GM12865 (cell line): ENCODE measurements at places on chromosomes 16 and 17.
A peak's percentile ranks its signal among the peaks of the same experiment; 100 is the strongest.

- DNase-seq: no peak
Observed at GRCh38 chr17:39599665-39600231, 8.0 kb downstream of the NEUROD2 start.

GRCh38 chr17:56987283-56987834, 9.4 kb downstream of the SCPEP1 start:
- DNase-seq: no peak

GRCh38 chr16:70610273-70611223, 35.8 kb upstream of the IL34 start:
- no peak for DNase-seq

- no peak for DNase-seq
Observed at GRCh38 chr16:23160082-23160481, 10.8 kb upstream of the USP31 start.

DNA sequence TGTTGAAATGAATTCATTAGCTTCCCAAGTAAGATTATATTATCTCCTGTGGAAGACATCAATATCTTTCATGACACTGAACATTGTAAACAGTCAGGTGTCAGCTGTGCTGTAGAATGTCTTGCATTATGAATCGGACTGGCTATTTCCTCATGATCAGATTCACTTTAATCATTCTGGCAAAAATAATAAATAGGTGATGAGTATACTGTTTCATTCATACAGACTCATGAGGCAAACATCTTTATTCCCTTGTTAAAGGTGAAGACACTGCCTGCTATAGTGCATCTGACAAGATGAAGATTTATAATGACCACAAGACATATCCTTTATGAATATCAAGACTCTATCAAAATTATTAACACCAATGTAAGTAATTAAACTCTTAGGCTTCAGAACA, 51.3 kb upstream of the ARL6IP1 start:
- DNase-seq: no peak

DNA sequence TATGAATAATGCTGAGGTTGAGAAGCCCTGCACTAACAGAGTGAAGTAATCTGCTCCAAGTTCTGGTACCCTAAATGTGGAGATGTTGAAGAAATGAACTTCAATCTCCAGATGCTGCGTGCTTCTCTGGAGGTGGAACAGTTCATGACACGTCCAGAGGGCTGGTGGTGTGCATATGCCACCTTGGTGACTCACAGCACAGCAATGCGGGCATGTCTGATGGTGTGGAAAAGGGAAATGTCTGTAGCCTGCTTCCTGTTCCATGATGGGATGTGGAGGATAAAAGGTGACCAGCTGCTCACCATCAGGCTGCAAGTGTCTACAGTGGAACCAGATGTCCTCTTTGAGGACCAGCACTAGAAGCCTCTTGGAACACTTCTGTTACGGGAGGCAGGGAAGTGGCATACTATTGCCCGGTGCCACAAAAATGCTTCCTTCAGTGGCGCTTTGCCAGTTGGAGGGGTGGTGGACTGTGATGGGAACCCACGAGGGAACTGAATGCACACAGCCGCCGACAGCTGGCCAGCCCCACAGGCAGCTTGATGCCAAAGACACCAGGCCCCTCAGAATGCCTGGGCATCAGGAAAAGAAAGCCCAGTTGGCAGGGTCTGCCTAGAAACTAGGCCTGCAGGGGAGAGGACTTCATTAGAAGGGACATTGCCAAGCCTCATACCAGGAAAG, 19.9 kb downstream of the SNX11 start:
- DNase-seq: no peak

DNA sequence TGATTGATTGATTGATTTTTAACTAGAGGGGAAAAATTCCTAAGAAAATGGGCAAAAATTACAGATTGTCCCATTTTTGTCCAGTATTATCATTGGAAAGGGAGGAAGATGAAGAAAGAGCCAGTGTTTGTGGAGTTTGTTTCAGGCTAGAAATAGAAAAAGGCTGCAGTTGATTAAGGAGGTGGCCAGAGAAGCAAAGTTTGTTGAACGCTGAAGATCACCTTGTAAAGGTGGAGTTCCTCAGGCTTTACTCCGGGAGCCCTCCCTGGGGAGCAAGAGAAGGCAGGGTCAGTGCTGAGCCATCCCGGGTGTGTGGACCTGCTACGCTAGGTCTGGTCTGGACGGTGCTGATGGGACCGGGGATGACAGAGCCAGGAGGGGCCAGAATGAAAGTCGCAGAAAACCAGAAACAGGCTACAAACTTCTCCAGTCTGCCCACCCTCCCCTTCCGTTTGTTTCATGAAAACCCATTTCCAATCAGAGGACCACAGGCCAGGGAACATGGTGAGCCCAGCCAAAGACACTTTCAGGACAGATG, 222.6 kb upstream of the FOXF1 start:
- DNase-seq: no peak

- no peak for DNase-seq
Observed at GRCh38 chr17:57396511-57396921, 140.2 kb downstream of the MSI2 start.

DNA sequence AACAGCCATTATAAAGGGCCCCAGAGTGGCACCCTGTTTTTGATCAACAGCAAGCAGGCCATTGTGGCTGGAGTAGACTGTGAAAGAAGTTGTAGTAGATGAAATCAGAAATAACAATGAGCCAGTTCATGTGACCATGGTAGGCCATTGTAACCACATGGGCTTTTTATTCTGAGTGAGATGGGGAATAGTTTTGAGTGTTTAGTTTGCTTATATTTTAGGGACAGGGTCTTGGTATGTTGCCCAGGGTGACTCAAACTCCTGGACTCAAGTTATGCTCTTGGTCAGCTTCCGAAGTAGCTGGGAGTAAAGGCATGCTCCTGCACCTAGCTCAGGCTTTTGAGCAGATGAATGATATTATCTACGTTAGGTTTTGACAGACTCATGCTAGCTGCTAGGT, 12.0 kb downstream of the CBFB start:
- no peak for DNase-seq

DNA sequence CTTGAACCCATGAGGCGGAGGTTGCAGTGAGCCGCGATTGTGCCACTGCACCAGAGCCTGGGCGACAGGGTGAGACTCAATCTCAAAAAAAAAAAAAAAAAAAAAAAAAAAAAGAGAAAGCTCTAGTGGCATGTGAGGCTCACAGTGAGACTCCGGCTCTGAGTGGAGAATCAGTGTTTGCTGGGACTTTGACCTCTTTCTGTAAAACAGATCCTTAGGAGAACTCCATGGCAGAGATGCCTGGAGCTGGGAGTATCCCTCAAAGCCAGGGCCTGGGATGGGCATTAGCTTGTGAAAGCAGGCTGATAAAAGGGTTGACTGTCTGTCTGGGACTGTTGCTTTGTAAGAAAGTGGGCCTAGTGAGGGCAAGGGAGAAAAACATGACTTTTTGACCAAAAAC, 46.4 kb downstream of the ZNF207 start:
- DNase-seq: no peak

DNA sequence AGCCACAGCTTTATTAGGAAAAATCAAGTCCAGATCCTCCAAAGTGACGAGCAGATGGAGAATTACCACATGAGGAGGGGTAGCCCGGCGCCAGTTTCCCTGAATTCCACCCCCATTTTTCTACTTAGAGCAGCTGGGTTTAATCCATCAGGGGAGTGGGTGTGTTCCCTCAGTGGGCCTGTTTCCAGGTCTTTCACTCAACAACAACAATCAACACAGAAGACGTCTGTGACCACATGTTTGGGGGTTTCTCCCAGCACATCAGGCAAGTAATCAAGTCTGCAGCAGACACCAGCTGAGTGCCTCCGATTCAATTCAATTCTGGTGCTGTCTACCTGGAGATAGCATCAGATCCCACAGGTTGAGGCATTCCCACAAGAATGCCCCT, 6.8 kb downstream of the SLC6A2 start:
- no peak for DNase-seq

DNA sequence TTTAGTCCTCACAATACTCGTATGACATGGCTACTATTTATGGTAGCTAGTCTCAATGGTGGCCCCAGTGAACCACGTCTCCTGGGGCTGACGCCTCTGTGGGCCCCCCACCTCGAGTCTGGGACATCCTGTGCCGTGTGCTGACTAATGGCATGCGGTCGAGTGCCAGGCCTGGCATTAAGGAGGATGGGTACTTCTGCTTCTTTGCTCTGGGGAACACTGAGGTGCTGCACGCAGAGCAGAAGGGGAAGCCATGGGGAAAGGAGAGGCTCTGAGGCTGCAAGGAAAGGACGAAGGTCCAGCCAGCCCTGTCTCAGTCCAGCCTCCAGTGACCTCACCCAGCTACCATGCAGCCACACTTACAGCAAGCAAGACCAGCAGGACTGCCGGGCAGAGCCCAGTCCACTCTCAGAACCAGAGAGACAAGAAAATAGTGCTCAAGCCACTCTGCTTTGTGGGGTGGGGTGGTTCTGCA, 5.7 kb upstream of the MPRIP start:
- DNase-seq: peak; percentile 13

GRCh38 chr16:11198828-11199227, 57.2 kb downstream of the SOCS1 start:
- no peak for DNase-seq

- peak; percentile 85 for DNase-seq
Observed at GRCh38 chr17:1365445-1366039, 34.5 kb downstream of the YWHAE start.

- DNase-seq: no peak
Observed at GRCh38 chr17:37492167-37492566, 2.5 kb downstream of the DUSP14 start.

GRCh38 chr17:45889579-45889978, 4.8 kb upstream of the MAPT start:
- DNase-seq: no peak

DNA sequence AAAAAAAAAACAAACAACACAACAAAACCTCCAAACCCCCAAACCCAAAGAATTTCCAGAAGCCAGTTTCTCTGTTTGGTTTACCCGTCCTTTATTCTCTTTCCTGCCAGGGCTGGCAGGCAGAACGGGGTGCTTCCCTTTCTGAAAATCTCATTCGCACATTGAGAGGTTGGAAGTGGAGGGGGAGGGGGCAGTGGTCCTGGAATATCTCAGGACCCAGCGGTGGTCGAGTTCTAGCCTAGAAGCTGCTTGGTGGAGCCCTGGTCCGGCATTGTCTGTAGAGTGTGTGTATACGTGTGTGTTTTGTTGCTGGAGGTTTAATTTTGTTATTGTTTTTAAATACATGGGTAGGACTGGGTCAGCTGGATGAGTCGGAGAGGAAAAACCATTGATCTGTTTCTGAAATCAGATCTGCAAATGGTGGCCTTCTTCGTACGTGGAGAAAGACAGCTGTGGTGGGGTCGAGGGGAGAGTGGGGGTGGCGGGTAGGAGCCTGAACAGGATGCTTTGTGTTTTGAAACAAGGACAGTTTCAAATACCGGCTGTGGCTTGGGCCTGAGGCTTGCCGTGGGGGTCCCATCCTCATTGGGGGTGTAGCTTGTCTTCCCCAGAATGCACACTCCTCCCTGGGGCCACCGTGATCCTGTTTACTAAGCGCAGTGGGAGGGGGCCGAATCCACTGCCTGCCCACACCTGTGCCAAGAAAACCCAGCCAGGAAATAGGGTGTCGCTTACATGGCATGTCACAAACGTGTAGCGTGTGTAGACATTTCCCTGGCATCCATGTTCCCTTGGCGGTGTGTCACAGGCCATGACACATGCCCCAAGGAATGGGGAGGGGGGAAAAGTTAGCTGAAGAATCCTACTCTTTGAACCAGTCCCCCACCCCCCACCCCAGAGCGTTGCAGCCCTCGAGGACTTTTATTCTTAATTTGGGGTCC, 1.6 kb downstream of the CMIP start:
- peak; percentile 41 for DNase-seq

- peak; percentile 96 for DNase-seq
Observed at GRCh38 chr16:31179747-31180459, at the start of gene FUS. Gene FUS (plus strand): TSS chr16:31180139. CDS start chr16:31180215, 76 bp downstream.

GRCh38 chr16:67277999-67278772, 1.1 kb upstream of the PLEKHG4 start:
- DNase-seq: no peak

GRCh38 chr16:78762222-78762621, 662.8 kb downstream of the WWOX start:
- no peak for DNase-seq

DNA sequence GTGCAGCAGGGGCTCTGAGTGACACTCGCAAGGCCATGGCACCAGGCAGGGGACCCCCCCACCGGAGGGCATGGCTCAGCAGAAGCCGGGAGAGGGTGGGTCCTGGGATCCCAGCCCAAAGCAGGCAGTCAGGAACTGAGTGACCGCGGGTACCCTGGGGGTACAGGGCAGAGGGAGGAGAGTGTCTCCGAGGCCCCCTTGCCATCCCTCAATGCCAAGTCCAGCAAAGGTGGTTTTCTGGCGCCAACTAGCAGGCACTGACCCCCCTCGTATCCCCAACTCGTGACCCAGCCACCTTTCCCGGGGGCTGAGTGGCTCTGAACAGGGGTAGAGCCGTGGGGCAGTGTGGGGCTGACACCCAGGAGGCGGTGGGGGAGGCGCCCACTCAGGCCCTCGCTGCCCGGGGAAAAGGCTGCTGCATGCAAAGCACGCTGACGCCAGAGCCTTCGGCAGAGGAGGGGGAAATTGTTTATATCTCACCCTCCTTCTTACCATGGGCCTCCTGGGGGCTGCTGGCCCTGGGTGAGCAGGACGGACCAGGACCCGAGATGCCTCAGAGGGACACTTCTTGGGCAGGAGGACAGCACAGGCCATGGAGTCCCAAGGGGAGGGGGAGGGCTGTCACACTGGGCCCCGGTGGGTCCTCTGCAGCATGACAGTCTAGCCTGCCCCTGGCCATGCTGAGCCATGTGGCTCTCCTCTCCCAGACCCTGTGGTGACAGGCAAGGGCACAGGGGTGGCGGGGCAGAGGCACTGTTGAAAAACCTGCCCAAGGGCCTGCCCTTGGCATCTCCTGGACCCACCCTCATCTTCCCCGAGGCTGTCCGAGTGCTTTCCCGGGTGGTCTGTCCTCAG, 14.6 kb upstream of the ENPP7 start:
- no peak for DNase-seq

DNA sequence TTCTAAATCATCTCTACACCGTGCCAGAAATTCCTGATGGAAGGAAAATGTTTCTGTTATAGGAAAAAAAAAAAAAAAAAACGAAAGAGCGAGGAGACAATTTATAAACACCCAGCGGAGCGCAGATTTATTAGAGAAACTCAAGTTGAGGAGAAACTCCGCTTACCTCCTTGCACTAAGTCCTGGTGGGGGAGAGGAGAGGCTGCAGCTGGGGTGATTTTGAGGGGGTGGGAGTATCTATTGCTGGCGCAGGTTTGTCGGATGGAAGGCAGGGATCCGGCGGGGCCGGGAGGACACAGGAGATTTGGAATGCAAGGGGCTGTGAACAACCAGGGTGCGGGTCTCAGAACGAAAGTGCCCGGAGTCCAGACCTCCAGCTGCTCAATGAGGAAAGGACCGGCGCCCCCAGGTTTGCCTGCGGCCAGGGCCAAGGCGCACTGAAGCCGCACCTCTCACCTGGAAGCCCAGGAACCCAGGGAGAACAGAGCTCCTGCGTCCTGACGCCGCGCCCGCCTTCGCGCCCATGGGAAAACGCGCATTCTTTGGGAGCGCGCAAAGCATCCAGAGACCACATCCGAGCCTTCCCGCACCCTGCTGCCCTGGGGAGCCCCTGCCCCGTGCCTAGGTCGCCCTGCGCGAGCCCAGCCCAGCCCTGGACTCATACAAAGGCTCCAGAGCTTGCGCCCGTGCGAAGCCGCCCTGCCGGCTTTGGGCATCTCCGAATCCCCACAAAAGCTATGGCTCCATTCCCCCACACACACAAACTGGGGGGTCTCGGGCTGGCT, 2.6 kb upstream of the HOXB8 start:
- no peak for DNase-seq
